ENCODE measurements at places on chromosomes 7 and 10. TPM values are rescaled to one million over a fixed set of nuclear protein-coding genes. Genes with fewer than 3 reads are reported as not detected.

Gene MUC3A
- total RNA-seq, result 0.23 TPM

DNA sequence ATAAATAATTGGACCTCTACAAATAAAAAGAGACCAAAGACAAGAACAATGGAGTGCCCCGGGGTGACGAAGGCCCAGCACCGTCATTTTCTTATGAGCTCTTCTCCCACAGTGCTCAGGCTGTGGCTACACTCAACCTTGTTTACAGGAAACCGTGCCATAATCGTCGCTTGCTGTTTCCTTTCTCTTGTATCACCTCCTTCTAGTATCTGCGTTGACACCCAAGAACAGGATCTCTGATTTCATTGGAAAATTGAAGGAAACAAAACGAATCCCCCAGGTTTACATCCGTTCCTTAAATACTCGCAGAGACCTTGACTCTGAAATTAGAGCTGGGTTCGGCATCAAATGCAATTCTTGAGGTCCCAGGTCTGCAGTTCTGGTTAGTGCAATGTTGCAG lies 1.7 kb upstream of the IGFBP3 start:
- DNase-seq, result peak; percentile 29

Gene FAS
- total RNA-seq, result 10.1 TPM

Gene MINPP1
- total RNA-seq, result 6.4 TPM

DNA sequence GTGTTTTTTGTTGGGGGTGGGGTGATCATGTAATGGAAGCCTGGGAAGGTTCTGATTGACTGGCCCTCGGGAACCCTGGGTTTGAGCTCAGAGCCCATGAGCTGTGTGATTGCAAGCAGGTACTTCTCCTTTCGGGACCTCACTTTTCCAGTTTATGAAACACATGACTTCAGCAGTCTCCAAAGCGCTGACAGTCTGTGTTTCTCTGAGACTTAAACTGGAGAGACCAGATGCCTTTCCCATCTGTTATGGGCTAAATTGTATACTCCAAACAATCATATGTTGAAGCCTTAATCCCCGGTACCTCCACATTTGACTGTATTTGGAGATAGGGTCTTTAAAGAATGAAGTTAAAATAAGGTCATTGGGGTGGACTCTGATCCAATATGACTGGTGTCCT lies 493.6 kb downstream of the GALNT17 start:
- no peak for DNase-seq

DNA sequence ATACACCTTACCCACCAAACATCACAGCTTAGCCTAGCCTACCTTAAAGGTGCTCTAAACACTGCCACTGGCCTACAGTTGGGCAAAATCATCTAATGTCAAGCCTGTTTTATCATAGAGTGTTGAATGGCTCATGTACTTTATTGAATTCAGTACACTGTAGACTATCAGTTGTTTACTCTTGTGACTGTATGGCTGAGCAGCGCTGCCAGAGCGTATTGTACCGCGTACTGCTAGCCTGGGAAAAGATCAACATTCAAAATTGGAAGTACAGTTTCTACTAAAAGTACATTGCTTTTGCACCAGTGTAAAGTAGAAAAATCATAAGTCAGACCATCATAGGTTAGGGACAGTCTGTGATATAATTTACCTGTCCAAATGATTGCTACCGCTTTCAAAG lies 226.8 kb downstream of the PRPF18 start:
- no peak for DNase-seq

GRCh38 chr10:21524131-21524525 lies 1.4 kb downstream of the SKIDA1 start:
- no peak for DNase-seq

- no peak for DNase-seq
These were observed 244.9 kb downstream of the SEMA3D start for GRCh38 chr7:84941936-84942335.

DNA sequence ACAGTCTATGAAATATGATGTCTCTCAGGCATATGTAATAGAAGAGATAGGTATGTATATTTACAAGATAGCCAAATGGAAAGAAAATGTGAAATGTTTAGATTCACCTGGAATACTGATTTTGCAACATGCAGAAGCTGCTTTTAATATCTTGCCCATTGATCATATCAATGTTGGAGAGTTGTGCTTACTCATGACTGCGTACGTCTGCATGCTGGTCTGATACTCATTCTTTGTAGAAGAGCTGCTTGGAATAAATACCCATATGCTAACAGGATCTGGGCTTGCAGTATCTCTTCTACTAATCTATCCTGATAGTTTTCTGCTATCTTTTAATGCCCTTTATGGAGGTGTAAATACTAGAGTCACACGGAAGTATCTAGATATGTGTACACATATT lies 120.6 kb upstream of the FOXP2 start:
- DNase-seq, result no peak

GRCh38 chr7:37686556-37687345 lies 3.2 kb downstream of the GPR141 start:
- DNase-seq, result no peak

DNA sequence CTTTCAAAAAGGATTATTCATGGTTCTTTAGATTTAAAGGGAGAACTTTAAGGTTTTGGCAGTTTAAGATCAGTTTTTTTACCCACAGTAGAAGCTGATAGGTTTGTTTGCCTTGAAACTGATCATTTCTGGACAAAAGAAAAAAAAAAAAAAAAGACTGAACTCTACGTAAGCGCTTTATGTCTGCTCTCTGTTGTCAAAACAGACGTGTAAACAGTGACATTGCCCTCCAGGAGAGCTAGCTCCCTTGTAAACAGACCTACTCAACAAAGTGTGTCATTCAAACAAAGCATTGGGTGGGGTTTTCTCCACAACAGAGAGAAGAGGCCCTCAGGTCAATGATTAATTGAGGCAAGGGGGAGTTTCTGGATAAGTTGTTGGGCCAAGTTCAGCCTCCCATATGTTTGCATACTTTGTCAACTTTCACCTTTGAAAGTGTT lies 568.1 kb upstream of the LRRN3 start:
- no peak for DNase-seq

DNA sequence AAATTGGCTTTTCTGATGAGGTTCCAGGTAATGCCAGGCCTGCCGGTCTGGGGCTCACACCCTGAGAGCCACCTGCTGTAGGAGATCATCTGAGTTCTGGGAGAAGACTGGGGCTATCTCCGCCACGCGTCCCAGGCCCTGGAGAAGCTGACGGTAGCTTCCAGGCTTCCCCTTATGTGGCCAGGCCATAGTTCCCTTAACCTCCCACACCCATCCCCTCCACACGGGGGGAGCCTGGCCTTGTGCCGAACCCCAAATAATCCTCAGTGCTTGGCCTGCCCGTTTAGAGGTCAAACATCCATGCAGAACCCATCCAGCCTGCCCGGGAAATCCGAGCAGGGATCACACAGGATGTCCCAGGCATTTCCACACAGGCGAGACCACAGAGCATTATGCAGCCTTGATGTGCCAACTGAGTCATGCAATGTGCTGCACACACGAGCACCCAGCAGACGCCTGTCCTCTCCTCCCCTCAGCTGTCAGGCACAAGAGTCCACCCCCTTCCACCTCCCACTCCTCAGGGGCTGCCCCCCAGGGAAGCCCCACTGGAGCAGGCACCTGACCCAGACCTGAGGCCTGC lies 176.2 kb downstream of the PRKAG2 start:
- DNase-seq, result no peak

Gene NAPEPLD
- total RNA-seq, result 8.6 TPM

GRCh38 chr7:12647364-12648219 lies 39.8 kb upstream of the ARL4A start:
- DNase-seq, result no peak

- DNase-seq, result no peak
These were observed 304.6 kb upstream of the NRG3 start for GRCh38 chr10:81570349-81570748.

DNA sequence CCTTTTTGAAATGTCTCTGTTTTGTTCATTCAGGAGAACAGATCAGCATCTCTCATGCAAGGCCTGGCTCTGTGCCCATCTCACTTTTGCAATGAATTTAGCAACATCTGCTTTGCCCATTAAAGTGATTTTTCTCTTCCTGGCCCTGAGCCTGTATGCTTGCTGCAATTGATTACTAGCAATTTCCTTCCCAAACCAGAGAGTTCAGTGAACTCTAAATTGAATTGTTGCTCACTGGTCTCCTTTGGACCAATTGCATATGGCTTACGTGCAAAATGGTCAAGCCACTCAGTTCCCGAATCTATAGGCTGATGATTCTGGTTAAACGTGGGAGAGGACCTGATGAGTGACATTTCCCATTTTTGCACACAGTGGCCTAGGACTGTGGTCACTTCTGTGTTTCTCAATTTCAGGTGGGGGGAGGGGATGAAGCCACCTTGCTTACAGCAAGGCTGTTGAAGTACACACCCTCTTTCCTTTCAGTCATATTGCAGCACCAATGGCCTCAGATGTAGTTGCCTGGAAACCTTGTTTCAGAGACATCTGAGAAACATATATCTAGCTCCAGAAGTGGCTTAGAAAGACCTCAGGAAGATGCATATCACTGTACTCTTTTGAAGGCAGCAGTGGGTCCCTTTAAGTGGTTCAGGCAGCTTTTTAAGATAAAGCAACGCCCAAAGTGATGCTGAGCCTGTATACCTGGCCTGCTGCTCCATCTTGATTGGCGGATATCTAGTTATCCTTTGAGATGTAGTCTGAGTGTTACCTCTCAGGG lies 201.4 kb downstream of the PTEN start:
- DNase-seq, result peak; percentile 51

Gene LRRC18
- not detected for total RNA-seq

Gene FOXP2
- 2.9 TPM for total RNA-seq

Gene MRC1
- 4.3 TPM for total RNA-seq

GRCh38 chr10:22002591-22003176 lies 846 bp downstream of the DNAJC1 start:
- DNase-seq, result no peak

DNA sequence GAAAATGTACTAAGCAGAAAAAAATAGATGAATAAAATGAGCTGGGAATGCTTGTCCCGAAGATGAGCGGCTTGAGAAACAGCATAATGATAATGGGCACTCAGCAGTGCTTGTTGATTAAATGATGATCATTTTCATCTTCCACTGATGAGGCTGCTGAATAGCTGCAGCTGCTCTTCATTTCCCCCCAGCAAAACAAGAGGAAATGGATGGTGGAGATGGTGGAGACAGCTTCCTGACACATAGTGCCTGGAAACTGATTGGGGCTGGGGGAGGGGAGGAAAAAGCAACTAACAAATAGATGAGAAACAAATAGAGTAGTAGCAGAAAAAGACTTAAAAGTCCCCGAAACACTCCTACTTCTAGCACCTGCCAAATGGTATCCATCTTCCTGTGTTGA lies 41.4 kb downstream of the MRC1 start:
- DNase-seq, result no peak

DNA sequence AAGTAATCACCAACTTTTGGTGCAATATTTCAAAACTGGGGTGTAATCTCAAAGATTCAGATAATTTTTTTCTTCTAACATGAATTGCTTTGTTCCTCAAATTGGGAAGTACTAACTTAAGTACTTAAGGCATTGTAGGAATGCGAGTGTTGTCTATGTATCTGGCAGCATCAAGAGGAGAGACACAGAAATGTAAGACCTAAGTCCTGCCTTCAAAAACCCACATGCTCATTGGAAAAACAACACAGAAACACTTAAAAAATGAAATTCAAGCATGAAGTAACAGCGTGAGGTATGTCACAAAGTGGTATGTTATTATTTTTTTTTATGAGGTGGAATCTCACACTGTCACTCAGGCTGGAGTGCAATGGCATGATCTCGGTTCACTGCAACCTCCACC lies 288.5 kb downstream of the ZEB1 start:
- no peak for DNase-seq

Gene RPEL1
- not detected for total RNA-seq

Measured in heart right ventricle (tissue), 16 donors.